ENCODE measurements at places on chromosomes 1 and 21.

GRCh38 chr1:30049748-30050296, 673.6 kb downstream of the MATN1 start:
- no peak for DNase-seq

- peak; percentile 54 for DNase-seq
Observed at GRCh38 chr1:162854245-162854882, 6.6 kb downstream of the CCDC190 start.

GRCh38 chr1:53656747-53657530, 82.0 kb downstream of the GLIS1 start:
- no peak for DNase-seq

DNA sequence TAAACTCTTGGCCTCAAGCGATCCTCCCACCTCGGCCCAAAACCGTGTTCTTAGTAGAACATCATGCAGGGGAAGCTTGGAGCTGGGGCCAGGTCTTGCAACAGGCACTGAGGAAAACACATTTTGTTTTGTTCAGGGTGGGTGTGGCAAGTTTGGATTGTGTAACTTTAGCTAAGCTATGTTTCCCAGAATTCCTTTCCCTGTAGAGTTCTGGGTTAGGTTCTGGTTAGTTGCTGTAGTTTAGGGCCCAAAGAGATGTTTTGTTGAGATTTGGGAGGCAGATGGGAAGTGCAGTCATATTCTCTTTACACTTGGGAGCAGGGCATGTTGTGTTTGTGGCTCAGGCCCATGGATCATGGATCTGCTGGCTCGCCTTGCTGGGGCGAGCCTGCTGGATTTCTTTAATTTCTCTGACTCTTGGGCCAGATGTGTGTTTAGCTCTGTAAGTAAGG, 24.0 kb downstream of the PLA2G5 start:
- peak; percentile 78 for DNase-seq

- no peak for DNase-seq
Observed at GRCh38 chr21:33238146-33238545, 8.4 kb downstream of the IFNAR2 start.

DNA sequence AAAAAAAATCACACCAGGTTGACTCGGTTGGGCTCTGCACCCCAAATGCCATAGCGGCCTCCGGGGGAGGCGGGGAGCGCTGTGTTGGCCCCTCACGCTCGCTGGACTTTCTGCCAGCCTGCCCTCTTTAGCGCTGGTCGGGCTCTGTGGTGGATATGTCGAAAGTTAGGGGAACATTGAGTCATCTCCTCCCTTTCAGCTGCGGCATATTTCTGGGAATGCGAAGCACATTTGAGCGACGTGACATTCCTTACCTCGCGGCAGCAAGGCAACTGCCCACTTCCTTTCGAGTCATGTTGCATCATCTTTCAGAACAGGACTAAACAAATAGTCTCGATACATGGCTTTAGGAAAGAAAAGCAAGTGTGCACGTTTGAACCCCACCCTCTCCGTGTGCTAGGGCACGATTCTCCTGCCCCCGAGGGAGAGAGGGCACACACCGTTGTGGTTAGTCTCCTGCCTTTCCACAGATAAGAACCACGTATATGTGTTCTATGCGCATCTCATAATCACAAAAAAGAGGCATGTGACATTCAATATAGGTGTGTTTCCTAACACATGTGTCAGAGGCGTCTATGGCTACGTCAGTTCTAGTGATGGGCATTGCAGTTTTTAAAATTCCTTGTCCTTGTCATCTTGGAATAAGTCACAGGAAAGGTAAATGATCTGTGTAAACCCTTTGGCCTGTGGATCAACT, 105.9 kb upstream of the SLC45A1 start:
- peak; percentile 89 for DNase-seq

DNA sequence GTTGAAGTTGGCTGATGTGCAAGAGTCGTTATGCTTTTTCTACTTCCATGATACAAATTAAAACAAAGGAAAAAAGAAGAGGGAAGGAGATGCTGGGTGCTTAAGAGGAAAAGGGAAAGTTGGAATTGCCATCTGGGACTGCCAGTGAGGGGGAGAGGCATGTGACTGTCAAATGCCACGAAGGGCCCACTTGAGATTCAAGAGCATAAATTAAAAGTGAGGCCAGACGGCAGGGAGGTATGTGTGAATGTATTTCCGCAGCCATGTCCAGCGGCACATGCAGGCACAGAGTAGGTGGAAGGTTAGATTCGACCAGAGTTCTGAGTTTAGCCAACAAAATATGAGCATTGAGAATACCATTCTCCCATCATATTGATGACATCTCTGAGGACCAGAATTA, 32.0 kb downstream of the NFASC start:
- DNase-seq: no peak

All from tibial artery (tissue), 4 donors.